ENCODE measurements at places on chromosomes 2 and 18.

- no peak for DNase-seq
Measured at GRCh38 chr18:48927286-48928080, 23.3 kb downstream of the SMAD7 start.

DNA sequence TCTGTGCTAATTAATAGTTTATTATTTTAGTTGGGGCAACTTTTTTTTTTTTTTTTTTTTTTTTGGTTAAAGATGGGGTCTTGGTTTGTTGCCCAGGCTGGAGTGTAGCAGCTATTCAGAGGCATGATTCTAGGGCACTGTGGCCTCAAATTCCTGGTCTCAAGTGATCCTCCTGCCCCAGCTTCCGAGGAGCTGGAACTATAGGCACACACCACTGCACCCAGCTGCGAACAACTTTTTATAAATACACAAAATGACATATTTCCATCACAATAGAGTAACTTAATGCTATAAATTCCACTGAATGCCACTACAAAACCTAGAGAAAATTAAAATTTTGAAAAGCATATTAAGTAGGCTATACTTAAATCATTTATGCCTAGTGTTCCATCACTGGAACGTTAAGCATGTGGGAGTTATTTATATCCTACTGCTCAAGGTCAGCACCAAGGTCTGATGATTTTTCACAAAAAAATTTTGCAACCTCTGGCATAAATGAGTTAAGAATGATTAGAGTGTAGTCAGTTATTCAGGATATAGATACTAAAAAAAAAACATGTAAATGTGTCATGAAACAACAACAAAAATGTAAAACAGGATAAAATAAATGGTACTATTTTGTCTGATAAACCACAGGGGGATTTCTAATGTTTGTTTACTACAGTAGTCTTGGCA, 46.8 kb downstream of the GFPT1 start:
- DNase-seq, result peak; percentile 14

- DNase-seq, result no peak
Measured at GRCh38 chr18:63317556-63317946, 2.0 kb downstream of the BCL2 start.

DNA sequence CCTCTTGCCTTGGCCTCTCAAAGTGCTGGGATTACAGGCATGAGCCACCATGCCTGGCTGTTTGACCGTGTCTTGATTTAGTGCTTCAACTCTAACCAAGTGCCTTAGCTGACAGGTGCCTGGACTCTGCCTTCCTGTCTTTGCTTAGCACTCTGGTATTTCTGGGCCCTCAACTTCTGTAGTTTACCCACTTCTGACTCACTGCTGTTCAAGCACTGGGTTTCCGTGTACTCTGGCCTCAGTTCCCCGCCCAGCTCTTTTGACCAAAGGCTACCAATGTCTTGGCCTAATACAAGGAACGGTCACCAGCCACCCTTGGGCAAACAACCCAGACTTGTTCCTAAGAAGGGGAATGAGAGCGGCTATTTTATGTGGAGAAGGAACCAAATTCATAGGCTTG, 35.7 kb upstream of the CABLES1 start:
- no peak for DNase-seq

- DNase-seq, result no peak
Measured at GRCh38 chr2:45445037-45445436, 166.0 kb downstream of the SRBD1 start.

DNA sequence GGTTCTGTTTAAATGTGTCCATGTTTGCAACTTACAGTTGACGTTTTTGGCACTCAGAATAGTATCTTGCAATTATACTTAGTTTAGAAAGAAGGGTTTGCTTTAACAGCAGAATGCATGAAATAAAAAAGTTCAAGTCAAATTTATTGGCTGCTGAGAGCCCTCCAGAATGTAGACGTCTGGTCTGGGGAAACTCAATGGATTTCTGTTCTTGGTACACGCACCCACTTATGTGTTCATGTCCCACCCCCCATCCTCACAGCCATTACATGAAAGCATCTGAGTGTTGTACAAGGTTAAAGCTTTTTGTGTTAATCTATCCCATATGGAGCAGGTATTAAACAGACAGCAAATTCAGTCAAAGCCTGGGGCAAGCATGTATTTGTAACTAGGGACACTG, 219.5 kb downstream of the SOX11 start:
- DNase-seq, result no peak

DNA sequence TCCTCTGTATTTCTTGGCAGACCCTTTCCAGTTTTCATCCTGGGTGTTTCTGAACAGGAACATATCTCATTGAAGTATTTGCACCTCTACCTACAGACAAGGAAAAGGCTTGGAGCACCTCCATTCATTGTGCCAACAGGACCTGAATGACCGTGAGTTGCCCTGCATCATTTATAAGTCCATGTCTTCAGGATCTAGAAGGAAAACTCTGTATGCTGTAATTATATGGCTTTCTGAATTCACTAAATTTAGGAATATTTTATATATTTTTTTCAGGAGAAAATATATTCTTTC, 402.3 kb upstream of the SLC14A2 start:
- no peak for DNase-seq

- DNase-seq, result no peak
Measured at GRCh38 chr2:168920504-168921157, 19.5 kb downstream of the G6PC2 start.

DNA sequence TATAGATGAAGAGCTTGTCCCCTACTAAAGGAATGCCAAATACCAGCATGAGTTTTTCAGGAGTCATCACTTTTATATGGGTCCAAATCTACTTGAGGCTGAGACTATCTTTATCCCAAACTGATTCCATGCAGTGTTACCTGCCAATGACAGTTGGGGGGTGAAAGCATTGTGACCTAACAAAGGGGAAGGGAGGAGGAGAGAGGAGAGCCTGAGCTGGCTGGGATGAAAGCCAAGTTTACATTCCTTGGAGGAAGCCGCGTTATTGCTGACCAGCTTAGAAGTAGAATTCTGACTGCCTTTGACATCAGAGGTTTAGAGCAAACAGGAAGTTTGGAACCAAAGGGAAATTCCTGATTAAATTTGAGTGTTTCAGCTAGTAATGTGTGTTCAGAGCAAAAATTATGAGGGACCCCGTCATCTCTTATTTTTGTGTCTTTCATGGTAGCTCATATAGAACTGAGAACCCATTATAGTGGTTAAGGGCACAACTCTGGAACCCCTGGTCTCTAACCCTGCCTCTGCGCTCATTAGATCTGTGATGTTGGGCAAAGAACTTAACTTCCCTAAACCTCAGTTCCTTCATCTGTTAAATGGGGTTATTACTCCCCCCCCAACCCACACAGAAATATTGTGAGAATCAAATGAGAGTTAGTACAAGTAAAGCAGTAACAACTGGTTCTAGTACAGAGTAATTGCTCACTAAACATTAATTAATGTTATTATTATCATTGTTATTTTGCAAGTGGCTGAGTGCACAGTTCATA, 199.3 kb upstream of the EPAS1 start:
- peak; percentile 96 for DNase-seq

- no peak for DNase-seq
Measured at GRCh38 chr18:63951302-63951705, 2.2 kb downstream of the HMSD start.

GRCh38 chr2:8368463-8368862, 313.4 kb upstream of the ID2 start:
- no peak for DNase-seq

GRCh38 chr2:240129731-240130392, 6.2 kb downstream of the COPS9 start:
- no peak for DNase-seq

DNA sequence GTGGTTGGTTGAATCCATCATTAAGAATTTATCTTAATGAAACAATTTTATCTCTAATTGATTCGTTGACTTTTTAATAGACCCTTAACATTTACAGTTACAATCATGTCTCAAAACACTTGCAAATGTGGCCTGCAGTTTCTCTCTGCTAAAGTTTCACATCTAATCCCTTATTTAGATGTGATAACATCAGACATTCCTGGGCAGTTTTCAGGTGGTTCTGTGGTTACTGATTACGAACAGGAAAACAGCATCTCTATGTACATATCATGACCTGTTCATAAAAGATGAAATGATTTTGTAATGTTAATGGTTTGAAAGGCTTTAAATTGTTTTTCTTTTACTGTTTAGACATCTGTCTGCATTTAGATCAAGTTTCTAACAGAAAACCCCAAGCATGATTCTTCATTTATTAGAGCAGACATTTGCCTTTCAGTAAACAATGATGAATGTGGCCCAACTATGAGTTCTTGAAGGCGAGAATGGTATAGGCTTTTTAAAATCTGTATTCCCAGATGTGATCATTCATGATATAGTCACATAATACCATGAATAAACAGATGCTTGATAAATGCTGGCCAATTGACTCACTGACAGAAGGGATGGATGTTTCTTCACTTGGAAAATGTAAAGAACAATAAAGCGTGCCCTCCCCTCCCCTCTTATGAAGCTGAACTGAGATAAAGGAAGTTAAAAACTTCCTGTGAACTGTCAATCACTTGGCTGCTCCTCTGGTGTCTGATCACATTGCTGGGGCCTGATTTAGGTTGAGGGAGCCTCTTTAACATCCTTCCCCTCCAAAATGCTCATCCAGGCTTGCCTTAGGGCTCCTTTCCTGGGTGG, 3.5 kb downstream of the CAPN14 start:
- no peak for DNase-seq

DNA sequence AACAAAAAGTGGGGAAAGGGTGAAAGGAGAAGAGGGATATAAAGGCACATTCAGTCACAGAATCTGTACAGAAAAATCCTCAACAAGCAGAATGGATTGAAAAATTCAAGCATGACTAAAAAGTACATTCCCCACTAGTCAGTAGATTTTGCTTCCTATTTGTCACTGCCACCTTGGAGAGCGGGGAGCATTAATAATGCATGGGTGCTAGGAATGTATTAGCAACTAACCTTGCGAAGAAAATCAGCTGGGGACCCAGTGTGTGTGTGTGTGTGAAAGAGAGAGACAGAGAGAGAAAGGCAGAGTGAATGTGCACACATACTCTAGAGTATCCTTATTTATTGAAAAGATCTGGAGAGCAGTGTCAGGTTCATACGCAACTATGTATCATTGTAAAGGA, 968.7 kb upstream of the ZEB2 start:
- no peak for DNase-seq

- DNase-seq, result no peak
Measured at GRCh38 chr2:112494828-112495227, 12.9 kb downstream of the TTL start.

GRCh38 chr18:21632393-21632792, 20.3 kb downstream of the SNRPD1 start:
- no peak for DNase-seq

- no peak for DNase-seq
Measured at GRCh38 chr2:147173798-147174197, 671.0 kb upstream of the ACVR2A start.

- no peak for DNase-seq
Measured at GRCh38 chr18:79947054-79947755, 4.2 kb downstream of the SLC66A2 start.

- peak; percentile 73 for DNase-seq
Measured at GRCh38 chr2:75523313-75524275, 37.1 kb downstream of the EVA1A start.

GRCh38 chr18:49274188-49274714, 186.2 kb downstream of the DYM start:
- no peak for DNase-seq

GRCh38 chr18:46920653-46921052, 3.3 kb downstream of the KATNAL2 start:
- DNase-seq, result no peak

GRCh38 chr2:4762951-4763376, 929.2 kb upstream of the SOX11 start:
- peak; percentile 4 for DNase-seq

GRCh38 chr2:146239392-146240135, 1605.3 kb upstream of the ACVR2A start:
- peak; percentile 19 for DNase-seq

DNA sequence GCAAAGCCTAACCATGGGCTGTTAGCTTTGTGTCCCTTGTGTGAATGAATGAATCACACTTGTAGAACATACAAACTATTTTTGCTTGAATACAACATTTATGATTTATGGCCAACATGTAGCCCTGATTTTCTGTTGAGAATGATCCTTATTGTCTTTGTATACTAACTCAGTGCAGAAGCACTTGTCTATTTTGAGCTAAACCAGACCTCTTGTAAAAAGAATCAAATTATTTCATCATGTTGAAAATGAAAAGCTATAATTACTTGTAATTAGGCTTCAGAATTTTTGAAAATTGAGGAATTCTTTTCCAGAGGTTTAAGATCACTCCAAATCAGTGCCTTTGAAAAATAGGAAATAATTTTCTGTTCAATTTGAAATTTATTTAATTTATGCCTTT, 85.9 kb downstream of the ZNF407 start:
- no peak for DNase-seq

DNA sequence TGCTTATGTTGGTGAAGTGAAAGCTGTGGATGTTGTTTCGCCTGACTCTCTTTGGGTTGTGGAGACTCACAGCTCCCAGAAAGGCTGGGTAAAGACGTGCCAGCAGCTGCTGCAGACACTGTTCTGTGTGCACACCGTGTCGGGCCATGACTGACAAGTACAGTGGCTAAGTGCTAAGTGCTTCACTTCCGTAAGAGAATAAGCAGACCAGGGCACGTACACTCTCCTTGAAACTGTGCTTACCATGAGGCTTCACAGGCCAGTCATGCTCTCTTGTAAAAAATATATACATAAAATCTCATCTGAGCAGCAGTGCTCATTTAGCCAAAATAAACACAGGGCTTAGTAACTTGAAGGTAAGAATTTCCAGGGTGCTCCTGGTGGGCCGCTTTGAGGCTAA, 86.0 kb downstream of the NRP2 start:
- DNase-seq, result no peak

DNA sequence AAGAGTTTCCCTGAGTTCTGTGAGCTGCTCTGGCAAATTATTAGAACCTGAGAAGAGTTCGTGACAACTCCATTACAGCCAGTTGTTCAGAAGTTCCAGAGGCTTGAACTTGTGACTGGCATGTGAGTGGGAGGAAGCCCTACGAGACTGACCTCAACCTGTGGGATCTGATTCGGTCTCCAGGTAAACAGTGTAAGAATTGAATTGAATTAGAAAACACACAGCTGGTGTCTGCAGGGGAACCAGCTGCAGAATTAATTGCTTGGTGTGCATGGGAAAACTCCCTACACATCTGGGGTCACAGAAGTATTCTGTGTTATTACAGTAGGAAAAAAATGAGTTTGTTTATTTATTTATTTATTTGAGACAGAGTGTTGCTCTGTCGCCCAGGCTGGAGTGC, 14.0 kb upstream of the ITSN2 start:
- no peak for DNase-seq

DNA sequence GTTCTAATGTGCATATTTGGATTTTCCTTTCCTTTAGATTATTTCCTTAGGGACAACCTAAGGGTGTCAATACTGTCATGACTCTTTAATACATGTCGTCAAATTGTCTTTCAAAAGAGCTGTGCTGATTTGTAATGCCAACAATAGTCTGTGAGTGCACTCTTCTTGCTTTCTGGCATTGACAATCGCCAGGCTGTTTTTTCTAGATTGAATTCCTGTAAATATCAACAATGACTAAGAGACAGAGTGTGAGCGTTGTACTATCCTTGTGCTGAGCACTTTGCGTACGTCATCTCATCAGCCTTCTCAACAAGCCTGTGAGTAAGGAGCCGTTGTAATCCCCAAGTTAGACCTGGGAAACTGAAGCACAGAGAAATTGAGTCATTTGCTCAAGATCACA, 96.0 kb downstream of the ACOXL start:
- DNase-seq, result no peak

Data from non-pigmented ciliary epithelial cell (primary cell).